Stimulated activated naive CD4-positive, alpha-beta T cell treated with Interleukin-2 at 50 U/mL for 16 hours (primary cell): ENCODE measurements at places on chromosomes 5 and 9.
A peak's percentile ranks its signal among the peaks of the same experiment; 100 is the strongest.

DNA sequence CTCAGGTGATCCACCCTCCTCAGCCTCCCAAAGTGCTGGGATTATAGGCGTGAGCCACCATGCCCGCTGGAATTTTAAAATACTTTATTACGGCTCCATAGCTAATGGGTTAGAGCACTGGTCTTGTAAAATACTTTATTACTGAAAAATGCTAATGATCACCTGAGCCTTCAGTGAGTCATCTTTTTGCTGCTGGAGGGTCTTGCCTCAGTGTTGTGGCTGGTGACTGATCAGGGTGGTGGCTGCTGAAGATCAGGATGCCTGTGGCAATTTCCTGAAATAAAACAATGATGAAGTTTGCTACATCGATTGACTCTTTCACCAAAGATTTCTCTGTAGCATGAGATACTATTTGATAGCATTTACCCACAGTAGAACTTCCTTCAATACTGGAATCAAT lies 26.0 kb upstream of the GNE start:
- no peak for DNase-seq

- DNase-seq, result no peak
Measured at GRCh38 chr9:113588242-113588810, 124.8 kb downstream of the RGS3 start.

- no peak for DNase-seq
Measured at GRCh38 chr5:73522989-73523388, 24.7 kb downstream of the BTF3 start.

DNA sequence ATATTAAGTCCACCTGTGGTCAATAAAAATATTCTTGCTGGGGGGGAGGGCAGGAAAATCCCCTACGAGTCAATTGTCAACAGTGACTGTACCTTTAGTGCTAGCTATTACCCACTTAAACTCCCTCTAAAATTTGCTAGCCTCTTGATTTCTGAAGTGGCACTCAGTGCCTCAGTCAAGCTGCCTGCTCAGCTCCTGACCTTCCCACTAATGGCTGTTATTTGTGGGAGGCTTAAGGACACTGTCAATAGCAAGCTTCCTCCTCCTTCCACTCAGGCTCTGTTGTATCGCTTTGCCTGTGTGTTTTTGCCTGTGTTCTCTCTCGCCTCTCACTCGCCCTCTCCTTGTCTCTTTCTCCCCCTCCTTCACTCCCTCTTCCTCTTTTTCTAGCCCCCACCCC lies 140.8 kb downstream of the BNC2 start:
- DNase-seq, result no peak

DNA sequence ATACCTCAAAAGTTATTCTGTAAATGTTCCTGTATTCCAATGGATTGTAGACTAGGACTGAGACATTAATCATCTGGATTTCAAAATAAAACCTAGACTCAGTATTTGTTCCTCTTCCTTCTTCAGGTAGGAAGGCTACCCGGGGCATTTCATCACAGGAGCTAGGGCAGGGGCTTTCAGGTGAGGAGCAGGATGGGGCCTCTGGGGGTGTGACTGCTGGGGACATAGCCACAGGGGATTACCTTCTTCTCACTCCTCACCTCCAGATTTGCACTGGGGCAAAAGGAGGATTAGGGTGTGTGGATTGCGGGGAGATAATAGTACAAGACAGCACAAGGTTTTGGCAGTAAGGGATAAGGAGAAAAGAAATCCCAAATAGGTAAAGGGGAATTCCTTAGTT lies 37.9 kb upstream of the SRP19 start:
- no peak for DNase-seq

DNA sequence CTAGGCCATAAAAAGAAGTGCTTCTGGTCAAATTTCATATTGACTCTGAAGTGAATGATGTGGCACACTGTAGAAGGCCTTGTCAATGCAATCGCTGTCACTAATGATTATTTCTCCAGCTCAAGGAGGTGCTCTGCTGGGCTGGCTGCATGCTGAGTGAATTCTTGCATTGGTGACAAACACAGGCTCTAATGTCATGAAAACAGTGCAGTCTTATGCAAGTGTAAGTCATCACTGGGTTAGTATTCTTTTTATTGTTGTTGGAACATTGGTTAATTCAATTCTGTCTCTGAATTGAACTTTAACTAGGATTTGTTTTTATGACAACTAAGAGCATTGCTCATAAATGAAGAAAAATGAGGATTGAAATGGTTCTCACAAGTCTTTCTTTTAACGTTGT lies 57.3 kb upstream of the CD180 start:
- DNase-seq, result no peak

DNA sequence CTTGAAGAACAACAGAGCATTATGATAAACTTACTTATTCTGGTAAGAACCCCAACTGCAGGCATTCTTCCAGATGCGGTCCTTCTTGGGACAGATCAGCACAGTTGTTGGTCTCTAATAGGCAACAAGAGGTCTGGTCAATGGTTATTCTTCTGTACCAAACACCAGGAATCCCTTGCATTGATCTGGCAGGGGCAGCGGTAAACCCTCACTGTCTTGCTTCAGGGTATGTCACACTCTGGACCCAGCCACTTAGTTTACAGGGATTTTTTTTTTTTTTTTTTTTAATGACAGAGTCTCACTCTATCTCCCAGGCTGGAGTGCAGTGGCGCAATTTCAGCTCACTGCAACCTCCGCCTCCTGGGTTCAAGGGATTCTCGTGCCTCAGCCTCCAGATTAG lies 1.3 kb upstream of the FAM193B start:
- no peak for DNase-seq

- no peak for DNase-seq
Measured at GRCh38 chr5:153959134-153959957, 79.4 kb downstream of the FAM114A2 start.

DNA sequence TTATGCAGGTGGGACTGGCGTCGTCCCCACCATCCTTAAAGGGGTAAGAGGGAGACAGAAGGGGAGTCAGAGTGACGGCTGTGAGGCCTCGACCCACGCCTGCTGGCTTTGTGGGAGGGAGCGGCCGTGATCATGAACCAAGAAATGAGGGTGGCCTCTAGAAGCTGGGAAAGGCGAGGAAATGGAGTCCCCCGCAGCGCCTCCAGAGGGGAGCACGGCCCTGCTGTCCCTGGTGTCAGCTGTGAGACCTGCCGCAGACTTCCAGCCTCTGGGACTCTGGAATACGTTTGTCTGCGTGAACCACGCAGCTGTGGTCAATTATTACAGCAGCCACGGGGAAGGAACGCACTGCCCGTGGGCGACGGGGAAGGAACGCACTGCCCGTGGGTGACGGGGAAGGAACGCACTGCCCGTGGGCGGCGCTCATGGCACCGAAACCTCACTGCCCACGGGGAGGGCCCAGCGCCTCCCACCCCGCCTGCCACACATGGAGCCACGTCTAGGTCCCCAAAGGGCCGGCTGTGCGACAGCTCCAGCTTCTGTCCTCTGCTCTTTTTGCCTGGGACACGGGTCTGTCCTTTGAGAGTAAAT lies 108.8 kb upstream of the RAPGEF1 start:
- no peak for DNase-seq

GRCh38 chr5:6872441-6873160 lies 159.4 kb downstream of the TENT4A start:
- no peak for DNase-seq

GRCh38 chr9:29838491-29839020 lies 2265.3 kb upstream of the C9orf72 start:
- no peak for DNase-seq

GRCh38 chr9:129884220-129885017 lies 49.2 kb downstream of the USP20 start:
- peak; percentile 95 for DNase-seq

DNA sequence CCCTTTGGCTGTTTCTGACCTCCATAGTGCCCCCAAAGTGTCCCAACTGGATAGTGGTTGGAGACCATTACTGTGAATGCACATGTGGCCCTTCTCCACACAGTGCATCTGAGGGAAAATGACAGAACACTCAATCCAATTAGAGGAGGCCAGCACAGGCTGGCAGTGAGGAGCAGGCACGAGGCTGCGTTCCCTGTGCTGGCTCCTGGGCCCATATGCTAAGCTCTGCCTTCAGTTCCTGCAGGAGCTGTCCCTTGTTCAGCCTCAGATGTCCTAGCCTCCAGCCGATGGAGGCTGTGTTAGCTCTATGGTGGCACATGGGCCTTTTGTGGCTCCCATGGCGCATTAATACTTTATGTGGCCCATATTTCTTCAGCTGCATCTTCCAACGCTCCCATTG lies 35.8 kb downstream of the ALG2 start:
- no peak for DNase-seq

DNA sequence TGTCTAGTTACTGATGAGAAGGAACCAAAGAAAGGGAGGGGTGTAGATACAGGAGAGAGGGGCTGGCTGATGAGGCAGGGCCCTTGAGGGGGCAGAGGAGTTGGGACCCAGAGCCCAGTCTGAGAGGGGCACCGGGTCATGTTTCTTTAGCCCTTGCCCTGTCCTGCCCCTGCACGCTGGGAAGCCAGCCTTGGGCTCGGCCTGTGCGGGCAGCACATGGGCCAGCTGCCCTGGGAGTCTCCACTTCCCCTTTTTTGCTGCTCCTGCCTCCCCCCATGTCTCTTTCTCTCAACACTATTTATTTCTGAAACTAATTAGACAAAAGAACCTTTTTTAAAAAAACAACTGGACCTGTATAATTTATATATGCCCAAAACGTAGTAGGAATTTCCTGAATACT lies 20.5 kb downstream of the MVB12B start:
- DNase-seq, result no peak

DNA sequence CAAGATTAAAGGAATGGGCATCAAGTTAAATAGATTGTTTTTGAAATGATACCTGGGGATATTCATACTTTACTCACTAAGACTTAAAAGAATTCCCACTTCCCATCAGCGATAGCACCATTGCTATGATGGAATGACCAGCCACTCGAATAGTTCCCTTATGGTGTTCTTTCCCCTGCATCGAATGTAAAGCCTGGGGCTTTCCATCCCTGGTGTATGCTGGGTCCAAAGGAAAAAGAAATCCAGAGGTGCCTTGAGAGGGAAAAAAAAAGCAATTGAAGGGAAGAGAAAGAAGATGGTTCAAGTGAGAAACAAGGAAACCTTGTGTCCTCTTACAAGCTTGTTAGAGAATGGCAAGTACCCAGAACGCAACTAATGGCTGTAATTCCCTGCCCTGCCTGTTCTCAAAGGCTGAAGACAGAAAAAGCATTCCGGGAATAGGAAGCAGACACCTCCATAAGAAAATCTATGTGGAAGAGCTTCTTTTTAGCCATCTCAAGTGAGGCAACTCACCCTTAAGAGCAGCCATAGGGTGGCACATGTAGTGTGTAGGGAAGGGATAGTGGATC lies 351.1 kb upstream of the DAB2 start:
- no peak for DNase-seq

GRCh38 chr9:130304116-130304515 lies 38.6 kb downstream of the HMCN2 start:
- no peak for DNase-seq

DNA sequence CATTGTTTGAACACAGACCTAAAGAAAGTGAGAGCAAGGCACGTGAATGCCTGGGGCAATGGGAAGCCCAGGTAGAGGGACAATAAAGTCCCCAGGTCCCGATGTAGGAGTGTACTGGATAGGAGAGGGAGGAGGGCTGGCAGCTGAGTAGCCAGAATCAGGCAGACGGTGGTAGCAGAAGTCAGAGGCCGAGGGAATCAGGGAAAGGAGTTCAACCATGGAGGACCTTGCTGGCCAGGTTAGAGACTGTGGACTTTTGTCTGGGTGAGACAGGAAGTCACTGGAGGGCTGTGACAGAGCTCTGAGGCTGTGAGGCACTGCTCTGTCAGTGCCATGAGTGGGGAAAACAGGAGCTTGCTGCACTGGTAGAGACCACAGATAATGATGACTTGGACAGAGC lies 248.2 kb downstream of the EFNA5 start:
- no peak for DNase-seq

GRCh38 chr9:129934041-129934591 lies 98.9 kb downstream of the USP20 start:
- no peak for DNase-seq

- no peak for DNase-seq
Measured at GRCh38 chr9:93815677-93816076, 139.5 kb downstream of the BARX1 start.

DNA sequence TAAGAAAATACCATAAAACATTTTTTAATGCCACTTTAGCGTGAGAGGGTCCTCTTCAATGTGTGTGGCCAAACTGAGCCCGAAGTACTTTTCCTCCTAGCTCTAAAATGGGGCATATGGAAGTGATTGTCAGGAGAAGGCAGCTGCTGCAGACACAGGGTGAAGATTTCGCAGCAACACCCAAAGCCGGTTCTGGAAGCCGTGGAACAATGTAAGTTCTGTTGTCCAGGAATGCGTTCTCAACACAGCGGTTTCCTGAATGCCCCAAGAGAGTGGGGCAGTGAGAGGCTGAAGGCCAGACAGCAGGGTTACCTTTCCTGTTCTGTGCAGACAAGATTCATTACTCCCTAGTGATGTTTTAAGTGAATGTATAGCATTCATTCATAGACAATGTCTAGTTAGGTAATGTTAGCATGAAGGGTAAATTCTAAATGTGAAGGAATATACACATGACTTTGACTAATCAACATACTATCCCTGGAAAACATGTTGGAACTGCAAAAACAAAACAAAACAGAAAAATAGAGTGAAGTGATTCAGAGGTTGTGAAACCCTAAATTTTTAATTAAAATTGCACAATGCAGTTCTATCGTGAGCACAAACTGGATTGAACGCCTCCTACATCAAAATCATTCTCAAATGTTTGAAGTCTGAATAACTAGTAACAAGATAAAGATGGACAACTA lies 197.0 kb upstream of the SEMA6A start:
- no peak for DNase-seq

- DNase-seq, result no peak
Measured at GRCh38 chr9:110986529-110986928, 51.7 kb downstream of the LPAR1 start.

- DNase-seq, result no peak
Measured at GRCh38 chr9:28916348-28916747, 1343.1 kb upstream of the C9orf72 start.
